ENCODE measurements at places on chromosomes 12 and 14.

DNA sequence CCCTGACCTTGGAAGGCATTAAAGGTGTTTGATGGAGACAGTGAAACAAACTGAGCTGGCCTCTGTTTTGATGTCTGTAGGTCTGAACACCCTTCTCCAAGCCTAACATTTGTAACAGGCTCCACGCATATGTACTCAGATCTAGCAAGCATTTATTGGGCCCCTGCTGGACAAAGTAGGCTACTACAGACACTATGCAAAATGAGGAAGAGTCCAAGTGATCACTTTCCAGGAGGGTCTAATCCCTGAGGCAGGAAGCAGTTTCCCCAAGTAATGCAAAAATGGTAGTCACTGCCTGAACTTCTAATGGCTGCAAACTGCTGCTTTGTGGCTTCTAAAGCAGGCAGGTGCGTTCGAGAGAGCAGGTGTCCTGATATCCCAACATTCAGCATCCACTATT lies 405.8 kb downstream of the MED13L start:
- DNase-seq: peak; percentile 15

DNA sequence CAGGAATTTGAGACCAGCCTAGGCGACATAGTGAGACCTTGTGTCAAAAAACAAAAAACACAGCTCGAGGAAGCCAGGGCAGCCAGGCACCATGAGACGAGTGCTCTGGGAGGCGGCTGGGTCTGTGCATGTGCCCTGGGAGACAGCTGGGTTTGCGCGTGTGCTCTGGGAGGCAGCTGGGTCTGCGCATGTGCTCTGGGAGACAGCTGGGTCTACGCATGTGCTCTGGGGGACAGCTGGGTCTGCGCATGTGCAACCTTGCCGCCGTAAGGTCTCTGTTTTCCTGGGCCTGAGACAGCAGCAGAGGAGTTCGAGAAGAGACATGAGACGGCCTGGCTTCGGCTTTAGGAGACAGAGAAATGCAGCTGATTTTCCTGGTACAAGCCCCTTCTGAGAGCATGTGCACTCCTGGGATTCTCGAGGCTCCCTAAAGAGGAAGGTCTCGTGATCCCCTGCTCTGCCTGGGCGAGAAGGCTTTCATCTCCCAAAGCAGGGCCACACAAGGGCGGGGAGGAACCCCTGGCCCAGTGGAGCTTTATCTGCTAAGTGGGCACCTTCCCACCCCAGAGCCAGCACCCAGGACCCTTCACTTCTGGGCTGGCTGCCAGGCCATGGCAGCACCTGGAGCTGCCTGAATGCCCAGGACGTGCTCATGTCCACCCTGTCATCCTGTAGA lies 3.5 kb upstream of the BDKRB1 start:
- no peak for DNase-seq

GRCh38 chr14:105018414-105018813 lies 2.5 kb downstream of the CDCA4 start:
- DNase-seq: no peak

DNA sequence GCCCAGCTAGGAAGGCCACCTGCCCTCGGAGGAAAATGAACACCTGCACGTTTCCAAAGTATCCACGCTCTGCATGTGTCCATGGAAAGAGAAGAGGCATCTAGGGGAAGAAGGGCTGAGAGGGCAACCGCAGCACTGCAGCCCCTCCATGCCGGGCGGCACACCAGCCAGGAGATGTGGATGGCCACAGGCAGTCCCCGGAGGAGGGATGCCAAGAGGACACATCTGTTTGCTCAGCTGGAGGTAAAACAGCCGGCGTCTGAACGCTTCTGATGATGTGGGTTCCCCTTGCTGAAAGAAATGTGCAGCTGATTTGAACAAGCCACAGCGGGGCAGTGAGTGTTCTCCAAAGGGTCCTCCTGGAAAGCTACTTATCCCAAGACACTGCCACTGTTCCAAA lies 34.0 kb downstream of the CHGA start:
- no peak for DNase-seq

- DNase-seq: no peak
Measured at GRCh38 chr12:59678759-59679411, 83.1 kb downstream of the SLC16A7 start.

DNA sequence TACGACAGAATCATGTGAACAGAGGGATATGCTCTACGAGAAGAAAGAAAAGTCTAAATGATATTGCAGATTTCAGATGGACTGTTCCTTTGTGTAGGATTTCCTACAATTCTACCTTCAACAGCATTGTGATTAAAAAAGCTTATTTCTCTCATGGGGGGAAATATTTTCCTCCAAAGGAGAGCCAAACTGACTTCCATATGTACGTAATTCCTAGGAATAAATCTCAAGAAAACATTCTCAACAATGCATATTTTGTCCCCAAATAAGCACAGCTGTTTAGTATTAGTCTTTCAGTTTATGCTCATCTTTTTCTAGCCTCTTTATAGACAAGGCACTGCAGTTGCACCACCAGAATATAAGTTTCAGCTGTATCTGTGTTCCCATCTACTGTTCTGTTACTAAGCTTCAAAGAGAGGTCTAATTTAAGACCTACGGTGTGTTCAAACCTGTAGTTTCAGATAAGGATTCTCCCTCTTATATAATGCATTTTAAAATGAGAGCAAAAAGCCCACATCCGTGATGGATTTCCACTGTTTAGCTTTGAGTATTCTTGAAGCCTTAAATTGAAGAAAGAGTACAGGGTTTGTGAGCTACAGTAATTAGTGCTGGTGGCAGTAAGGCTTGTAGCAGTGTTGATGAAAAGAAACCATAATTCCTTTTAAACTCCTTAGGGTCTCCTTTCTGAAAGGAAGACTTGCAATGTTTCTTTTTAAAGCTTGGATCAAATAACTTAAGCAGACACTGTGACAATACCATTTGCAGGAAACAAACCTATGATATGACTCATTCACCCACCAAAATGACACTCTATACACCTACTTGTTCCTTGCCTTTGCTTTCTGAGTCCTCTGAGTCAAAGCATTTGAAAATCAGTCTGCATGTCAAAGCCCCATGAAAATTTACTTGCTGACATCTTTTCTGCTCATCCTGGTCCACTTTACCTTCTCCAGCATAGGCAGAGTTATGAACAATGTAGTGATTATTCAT lies 754.1 kb downstream of the NOVA1 start:
- DNase-seq: no peak

GRCh38 chr14:90608929-90609341 lies 207.3 kb downstream of the TTC7B start:
- DNase-seq: no peak

GRCh38 chr12:46219877-46220655 lies 48.8 kb downstream of the SLC38A1 start:
- peak; percentile 25 for DNase-seq

GRCh38 chr12:124660851-124661250 lies 93.4 kb upstream of the NCOR2 start:
- DNase-seq: no peak

- no peak for DNase-seq
Measured at GRCh38 chr14:93533842-93534241, 103.1 kb downstream of the UNC79 start.

DNA sequence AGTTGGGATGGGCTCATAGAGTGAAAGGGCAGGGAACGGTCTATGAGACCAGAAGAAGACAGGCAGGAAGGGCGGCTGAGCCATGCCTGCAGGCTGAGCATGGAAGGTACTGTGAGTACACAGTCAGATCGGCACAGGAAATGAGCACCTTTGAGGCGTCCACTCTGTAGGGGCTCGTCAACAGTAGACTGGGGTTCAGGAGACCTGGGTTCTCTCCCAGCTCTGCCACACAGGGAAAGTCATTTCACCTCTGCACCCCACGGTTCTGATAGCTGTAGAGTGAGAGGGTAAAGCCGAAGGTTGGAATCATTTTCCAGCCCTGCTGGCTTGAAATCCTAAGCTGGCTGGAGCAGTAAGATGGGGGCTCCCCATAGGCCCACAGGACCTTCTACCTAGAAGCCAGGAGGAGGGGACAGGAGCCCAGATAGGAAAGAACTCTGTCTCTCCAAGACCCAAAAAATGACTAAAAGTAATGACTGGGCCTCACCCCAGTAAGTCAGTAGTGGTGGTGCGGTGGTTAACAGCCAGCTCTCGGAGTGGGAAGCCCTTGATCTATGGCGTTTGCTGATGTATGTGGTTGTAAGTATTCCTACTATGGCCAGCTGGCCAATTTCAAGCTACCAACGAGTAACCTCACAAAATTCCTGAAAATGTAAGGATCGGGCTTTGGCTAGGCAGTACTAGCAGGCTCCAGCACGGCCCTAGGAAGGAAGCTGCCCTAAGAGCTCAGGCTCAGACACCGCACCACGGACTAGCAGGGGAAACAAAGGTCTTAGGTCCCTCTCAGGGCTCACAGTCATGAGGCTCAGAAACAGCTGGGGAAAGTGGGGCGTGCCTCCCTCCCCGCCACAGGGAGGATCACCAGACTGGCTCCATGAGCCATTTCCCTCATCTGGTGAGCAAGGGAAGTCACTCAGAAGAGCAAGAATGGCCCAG lies 10.3 kb upstream of the CD27 start:
- no peak for DNase-seq

GRCh38 chr14:36215217-36215598 lies 38.7 kb upstream of the PTCSC3 start:
- DNase-seq: no peak

DNA sequence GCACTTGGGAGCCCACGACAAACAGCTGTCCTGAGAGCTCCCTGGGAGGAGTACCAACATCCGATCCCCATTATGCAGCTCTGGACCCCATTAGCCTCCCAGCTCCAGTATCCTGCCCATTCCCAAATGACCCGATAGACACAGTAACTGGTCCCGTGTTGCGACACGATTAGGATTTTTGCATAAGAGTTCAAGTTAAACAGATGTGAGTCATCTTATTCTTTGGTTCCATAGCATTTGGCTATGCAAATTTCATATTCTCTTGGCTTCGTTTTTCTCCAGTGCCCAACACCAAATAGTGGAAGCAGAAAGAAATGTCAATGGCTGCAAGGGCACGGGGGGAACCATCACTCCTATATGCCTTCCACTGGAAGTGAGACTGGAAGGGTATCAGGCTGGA lies 43.0 kb upstream of the LRRC10 start:
- no peak for DNase-seq

DNA sequence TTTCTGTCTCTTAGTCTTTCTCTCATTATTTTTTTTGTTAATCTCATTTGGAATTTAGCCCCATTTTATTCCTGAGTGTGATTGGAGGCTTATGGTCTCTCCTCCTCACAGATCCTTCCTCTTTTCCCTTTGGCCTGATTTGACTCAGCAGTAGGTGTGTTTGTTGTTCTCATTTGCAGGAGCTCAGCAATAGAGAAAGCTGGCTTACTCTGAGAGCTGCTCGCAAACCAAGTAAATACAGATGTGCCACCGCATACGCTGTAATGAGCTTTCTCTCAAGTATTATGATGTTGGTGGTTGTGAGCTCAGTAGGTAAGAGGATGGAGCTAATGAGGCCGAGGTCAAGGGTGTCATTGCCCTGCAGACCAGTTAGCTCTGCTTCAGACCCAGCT lies 206.5 kb downstream of the ETV6 start:
- peak; percentile 71 for DNase-seq

DNA sequence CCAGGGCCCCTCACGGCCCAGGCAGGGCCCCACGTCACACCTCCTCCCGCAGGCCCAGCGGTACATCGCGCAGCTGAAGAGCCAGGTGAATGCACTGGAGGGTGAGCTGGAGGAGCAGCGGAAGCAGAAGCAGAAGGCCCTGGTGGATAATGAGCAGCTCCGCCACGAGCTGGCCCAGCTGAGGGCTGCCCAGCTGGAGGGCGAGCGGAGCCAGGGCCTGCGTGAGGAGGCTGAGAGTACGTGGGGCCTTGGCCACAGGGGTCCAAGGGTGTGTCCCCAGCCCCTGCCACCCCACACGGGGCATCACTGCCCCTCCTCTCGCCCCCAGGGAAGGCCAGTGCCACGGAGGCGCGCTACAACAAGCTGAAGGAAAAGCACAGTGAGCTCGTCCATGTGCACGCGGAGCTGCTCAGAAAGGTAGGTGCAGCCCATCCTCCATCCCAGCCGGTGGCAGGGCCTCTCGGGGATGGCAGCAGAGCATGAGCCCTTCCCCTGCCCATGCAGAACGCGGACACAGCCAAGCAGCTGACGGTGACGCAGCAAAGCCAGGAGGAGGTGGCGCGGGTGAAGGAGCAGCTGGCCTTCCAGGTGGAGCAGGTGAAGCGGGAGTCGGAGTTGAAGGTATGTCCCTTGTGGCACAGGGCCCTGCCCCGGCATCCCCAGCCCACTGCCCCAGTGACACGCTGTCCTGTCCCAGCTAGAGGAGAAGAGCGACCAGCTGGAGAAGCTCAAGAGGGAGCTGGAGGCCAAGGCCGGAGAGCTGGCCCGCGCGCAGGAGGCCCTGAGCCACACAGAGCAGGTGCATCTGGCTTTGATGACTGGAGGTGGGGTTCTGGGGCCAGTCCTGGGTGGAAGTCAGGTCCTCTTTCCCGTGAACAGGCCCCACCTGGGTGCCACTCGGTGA lies 20.9 kb downstream of the HIP1R start:
- DNase-seq: no peak

DNA sequence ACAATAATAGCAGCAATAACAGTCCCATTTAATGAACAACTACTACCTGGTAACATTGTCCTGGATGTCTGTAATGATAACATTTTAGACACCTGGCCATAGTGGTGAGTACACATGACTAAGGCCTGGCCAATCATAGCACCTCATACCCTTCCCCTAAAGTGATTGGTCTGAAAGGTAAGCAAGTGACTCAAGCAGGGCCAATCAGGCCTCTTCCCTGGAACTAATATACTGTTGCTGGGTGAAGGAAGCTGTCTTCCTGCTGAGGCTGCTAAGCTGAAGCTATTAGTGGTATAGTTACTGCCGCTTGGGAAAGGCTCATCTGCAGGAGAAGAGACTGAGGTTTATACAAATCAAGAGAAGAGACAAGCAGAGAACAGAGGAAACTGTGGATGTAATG lies 18.7 kb upstream of the NOS1 start:
- no peak for DNase-seq

DNA sequence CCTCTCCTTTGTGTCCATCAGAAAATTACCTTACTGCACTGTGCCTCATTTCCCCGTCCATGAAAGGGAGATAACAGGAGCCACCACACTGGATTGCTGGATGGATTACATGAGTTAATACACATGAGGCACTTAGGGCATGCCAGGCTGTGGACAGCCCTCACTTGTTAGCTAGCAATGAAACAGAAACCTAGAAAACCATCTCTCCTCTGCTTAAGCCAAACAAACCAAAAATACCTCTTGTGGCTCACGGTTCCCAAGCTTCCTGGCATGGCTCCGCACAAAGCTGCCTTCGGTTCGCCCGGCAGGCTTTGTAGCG lies 660 bp upstream of the HCFC2 start:
- DNase-seq: no peak

DNA sequence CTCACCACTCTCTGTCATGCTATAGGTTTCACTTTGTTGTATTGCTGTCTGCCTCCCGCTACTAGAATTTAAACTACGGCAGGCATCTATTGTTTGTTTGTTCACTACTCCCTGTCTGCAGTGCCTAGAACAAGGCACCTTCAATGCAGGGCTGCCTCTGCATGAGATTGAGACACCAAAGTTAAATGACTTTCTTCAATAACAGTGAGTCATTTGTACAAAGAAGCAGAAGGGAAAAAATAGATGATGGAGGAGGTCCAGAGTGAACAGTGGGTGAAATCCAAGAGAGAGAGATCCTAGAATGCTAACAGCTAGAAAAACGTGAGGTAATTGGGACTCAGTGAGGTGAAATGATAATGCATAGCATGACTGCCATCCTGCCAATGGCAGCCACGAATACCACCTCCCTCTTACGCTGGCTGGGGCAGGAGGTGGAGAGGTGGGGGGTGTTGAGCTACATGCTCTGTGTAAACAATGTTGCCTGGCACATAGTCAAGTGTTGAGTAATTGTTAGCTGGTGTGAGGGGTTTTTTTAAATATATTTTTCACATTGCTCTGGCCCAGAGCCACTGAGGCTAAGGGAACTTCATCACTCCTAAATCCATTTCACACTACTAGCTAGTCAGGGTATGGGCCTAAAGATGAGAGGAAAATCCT lies 367.6 kb downstream of the RPS29 start:
- DNase-seq: no peak

All from AML-193 (cell line).